ENCODE measurements at places on chromosomes 6 and 20. TPM values are rescaled to one million over a fixed set of nuclear protein-coding genes. Genes with fewer than 3 reads are reported as not detected.
A peak's percentile ranks its signal among the peaks of the same experiment; 100 is the strongest.

The DLL1 gene
- total RNA-seq: 16.5 TPM

The OGFR gene
- 77.4 TPM for total RNA-seq

The FAM209B gene
- total RNA-seq: not detected

The CGAS gene
- total RNA-seq: 15.9 TPM

The BPI gene
- total RNA-seq: not detected

The BMP7 gene
- not detected for total RNA-seq

The ADGRG6 gene
- 7.7 TPM for total RNA-seq

- peak overlapping the region; percentile 52 for H3K27ac ChIP-seq
- H3K27me3 ChIP-seq: no peaks in the 10 kb centered on the region
- no peaks in the 10 kb centered on the region for H3K36me3 ChIP-seq
- H3K4me3 ChIP-seq: peak overlapping the region; percentile 48
These were observed 60.6 kb downstream of the HIVEP2 start for GRCh38 chr6:142884214-142885035.

- H3K27me3 ChIP-seq: no peaks in the 10 kb centered on the region
- DNase-seq: no peak
- H3K4me3 ChIP-seq: no peak overlapping the region
- H3K27ac ChIP-seq: no peak overlapping the region
- H3K36me3 ChIP-seq: no peaks in the 10 kb centered on the region
These were observed 86.6 kb downstream of the JARID2 start for GRCh38 chr6:15332446-15332845.

GRCh38 chr20:36895036-36895435, 19.1 kb downstream of the TLDC2 start:
- no peak overlapping the region for H3K4me3 ChIP-seq
- DNase-seq: no peak
- H3K27me3 ChIP-seq: no peaks in the 10 kb centered on the region
- no peak overlapping the region for H3K27ac ChIP-seq
- H3K4me1 ChIP-seq: no peaks in the 10 kb centered on the region
- H3K36me3 ChIP-seq: peaks cover 20% of the 10 kb centered on the region

DNA sequence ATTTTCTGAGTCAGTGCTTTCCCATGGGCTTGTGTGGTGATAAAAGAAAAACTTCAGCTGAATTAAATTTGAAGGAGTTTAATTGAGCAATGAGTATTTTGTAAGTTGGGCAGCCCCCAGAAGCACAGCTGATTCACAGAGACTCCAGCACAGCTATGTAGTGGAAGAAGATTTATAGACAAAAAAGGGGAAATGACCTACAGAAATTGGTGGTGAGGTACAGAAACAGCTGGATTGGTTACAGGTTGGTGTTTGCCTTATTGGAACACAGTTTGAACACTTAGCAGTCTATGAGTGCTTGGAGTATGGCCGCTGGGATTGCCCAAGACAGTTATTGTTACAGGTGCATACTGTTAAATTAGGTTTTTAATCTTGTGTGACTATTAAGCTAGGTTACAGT, 96.9 kb upstream of the PTPRK start:
- no peaks in the 10 kb centered on the region for H3K4me1 ChIP-seq
- H3K27ac ChIP-seq: no peak overlapping the region
- no peak for DNase-seq
- no peaks in the 10 kb centered on the region for H3K36me3 ChIP-seq

- H3K27me3 ChIP-seq: no peaks in the 10 kb centered on the region
- H3K27ac ChIP-seq: peak overlapping the region; percentile 82
- no peaks in the 10 kb centered on the region for H3K36me3 ChIP-seq
- no peak for DNase-seq
These were observed 838 bp downstream of the TNFAIP3 start for GRCh38 chr6:137867685-137868509.

DNA sequence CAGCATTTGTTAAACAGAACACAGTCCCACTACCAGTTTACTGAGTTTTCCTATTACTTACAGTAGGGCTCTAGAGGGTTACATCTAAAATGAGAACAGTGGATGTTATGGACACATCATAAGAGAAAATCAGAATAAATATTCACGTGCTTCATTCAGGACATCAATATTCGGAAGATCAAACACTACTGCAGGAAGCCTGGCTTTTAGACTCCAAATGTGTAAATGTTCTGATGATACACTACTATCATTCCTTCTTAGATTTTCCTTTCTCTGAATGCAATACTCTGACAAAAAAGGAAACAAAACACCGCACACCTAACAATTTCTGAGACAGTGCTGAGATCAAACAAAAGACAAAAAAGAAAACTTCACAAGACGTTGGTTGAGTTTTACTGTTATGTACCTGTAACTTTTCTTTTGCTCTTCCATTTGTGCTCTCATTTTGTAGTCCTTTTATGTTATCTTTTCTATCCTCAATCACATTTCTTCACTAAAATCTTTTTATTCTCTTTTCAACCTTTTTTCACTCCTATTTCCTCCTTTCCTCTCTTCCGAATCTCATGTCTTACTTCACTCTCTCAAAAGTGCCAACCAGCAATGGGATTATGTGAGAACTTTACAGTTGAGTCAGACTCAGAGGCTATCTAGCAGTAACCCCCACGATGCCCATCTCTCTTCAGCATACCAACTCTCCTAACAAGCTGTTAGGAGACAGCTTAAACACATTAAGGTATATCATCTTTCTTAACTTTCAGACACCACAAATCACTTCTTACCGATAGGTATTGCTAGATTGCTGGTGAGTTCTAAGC, 1.7 kb downstream of the FAM184A start:
- H3K4me3 ChIP-seq: no peak overlapping the region
- no peaks in the 10 kb centered on the region for H3K36me3 ChIP-seq
- H3K4me1 ChIP-seq: no peaks in the 10 kb centered on the region
- no peak overlapping the region for H3K27ac ChIP-seq
- H3K27me3 ChIP-seq: no peaks in the 10 kb centered on the region
- no peak for DNase-seq

GRCh38 chr6:41343641-41344187, 8.3 kb downstream of the NCR2 start:
- H3K27ac ChIP-seq: no peak overlapping the region
- DNase-seq: no peak
- H3K27me3 ChIP-seq: no peaks in the 10 kb centered on the region
- H3K36me3 ChIP-seq: no peaks in the 10 kb centered on the region
- H3K4me1 ChIP-seq: no peaks in the 10 kb centered on the region

DNA sequence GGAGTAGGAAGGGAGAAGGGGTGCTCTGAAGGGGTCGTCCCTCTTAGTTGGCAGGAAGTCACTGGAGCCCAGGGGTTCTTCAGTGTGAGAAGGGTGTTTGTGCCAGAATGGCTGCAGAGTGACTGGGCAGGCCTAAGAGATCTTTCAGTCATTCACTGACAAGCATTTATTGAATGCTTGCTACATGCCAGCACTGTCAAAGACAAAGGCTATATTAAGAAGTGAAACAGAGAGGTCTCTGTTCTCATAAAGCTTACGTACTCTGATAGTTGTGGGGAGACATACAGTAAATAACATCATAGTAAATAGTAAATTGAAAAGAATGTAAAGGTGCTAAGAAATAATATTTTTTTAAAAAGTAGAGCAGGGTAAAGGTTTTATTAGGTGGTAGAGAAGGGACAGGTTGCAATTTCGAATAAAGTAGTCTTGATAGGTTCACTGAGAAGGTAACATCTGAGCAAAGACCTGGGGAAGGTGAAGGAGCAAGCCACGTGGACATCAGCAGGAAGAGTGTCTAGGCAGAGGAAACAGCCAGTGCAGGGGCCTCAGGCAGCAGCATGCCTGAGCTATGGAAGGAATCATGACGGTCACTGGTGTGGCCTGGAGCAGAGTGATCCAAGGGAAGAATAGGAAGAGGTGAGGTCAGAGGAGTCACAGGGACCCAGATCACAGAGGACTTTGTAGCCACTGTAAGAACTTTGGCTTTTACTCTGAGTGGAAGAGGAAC, 36.3 kb upstream of the RNF8 start:
- no peak overlapping the region for H3K4me3 ChIP-seq
- no peaks in the 10 kb centered on the region for H3K4me1 ChIP-seq
- DNase-seq: no peak
- H3K36me3 ChIP-seq: peaks cover 73% of the 10 kb centered on the region

GRCh38 chr6:91573826-91574416, 987.0 kb upstream of the MAP3K7 start:
- no peak for DNase-seq
- H3K4me1 ChIP-seq: no peaks in the 10 kb centered on the region
- H3K27ac ChIP-seq: no peak overlapping the region
- no peaks in the 10 kb centered on the region for H3K27me3 ChIP-seq
- no peaks in the 10 kb centered on the region for H3K36me3 ChIP-seq
